Activated B cell treated with CpG ODN at 0.5 μM for 24 hours (primary cell): ENCODE measurements at places on chromosomes 3 and 15.
A peak's percentile ranks its signal among the peaks of the same experiment; 100 is the strongest.

DNA sequence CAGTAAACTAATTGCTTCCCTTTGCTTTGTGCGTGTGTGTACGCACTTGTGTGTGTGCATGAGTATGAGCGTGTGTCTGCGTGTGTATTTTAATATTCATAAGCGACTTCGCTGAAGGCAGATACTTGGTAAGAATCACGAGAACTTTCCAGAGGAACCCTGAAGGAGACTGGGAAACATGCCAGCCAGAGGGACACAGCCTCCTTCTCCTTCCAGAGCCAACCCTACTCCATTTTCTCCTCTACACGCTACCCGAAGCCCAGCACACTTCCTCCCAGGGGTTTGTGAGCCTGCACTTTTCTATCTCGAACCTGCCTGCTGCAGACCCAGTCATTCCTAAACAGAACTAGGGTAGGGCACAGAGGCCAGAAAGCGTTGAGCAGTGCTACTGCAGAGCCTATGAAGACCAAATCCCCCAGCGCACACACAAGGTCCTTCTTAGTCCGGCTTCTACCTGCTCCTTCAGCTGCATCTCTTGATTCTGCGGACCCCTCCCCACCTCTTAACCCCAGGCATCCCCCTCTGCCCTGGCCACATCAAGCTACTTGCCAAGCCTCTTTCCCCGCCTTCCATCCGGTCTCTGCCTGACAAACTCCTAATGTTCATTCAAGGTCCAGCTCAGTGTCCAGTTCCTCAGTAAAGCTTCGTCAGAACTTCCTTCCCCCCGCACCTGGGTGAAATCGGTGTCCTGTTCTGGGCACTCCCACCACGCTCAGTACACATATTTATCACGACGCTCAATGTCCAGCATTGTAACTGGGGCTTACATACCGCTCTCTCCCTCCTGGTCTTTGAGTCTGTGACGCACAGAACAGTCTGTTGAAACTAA is 191.8 kb downstream of the FAM43A start:
- DNase-seq = no peak

- no peak for DNase-seq
These were observed 24.6 kb downstream of the CA12 start for GRCh38 chr15:63357061-63357460.

DNA sequence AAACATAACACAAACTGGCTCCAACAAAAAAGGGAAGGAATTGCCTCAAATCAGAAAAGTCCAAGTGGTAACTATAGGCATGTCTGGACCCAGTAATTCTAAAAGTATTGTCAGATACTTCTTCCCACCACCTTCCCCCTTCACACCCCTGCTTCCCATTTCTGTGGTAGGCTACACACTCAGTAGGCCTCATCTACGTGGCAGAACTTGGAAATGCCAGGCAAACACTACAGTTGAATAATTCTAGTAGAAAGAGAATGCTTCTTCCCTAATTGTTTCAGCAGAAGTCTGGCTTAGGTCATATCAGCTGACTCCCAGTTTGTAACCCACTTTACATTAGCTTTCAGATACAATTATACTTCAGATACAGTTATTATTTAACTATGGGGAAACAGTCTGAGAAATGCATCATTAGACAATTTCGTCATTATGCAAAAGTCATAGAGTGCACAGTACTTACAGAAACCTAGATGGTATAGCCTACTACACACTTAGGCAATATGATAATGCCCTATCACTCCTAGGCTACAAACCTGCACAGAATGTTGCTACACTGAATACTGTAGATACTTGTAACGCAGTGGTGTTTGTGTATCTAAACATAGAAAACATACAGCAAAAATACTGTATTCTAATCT is 6.4 kb downstream of the SETMAR start:
- DNase-seq = no peak

GRCh38 chr3:184241447-184242296 is 7.1 kb downstream of the ALG3 start:
- DNase-seq = no peak

- no peak for DNase-seq
These were observed 139.4 kb downstream of the BBX start for GRCh38 chr3:107662124-107662507.

DNA sequence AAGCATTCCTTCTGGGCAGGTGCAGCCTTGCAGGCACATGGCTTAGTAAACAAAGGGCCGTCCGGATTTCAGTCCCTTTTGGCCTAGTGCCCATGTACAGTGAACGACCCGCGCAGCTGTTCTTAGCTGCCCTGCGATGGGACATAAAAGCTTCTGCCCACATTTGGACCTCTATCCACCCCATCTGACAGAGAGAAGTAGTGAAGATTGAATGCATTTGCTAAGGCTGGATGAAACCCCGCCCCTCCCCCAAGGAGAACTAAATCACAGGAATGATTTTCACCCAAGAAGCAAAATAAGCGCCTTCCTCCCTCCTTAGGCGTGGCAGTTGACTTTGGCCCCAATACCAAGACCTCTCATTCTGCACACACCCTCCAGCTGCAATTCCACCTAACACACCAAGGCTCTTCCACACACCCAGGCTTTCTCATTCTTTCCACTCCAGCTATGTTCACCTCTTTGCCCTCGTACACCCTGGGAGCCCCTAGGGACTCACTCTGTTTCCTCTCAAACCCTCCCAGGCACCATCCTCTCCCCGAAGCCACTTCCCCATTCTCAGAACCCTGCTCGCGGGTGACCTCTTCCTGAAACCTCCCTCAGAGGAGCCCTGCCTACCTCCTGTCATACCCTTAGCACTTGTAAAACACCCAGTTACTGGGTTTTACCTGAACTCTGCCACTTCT is 14.1 kb upstream of the HRH1 start:
- peak; percentile 56 for DNase-seq

DNA sequence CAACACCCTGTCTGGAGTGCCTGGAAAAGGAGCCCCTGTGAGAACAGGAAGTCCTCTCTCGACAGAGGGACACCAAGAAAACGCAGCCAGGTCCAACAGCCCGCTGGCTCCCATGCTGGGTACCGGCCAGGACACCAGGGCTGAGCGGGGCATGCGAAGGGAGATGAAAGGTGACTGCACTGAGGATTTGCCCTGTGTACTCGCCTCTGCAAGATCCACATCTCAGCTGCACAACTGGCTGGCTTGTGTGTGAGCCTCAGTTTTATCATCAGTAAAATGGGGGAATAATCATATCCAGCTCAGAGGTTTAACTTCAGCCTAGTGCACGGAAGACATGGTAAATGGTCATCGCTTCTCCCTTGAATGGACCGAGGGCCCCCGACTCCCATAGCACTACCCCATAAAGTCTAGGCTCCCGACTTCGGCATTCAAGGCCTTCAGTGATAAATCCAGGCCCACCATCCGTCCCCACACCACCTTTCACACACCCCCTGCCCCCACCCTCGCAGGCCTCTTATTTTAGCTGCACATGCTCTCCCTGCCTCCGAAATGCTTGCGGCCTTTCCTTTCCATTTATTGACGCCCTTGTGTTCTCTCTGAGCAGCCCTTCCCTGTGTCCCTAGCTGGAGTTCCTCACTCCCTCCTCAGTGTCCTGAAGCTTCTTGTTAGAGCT is 15.8 kb downstream of the ISG20 start:
- peak; percentile 12 for DNase-seq

DNA sequence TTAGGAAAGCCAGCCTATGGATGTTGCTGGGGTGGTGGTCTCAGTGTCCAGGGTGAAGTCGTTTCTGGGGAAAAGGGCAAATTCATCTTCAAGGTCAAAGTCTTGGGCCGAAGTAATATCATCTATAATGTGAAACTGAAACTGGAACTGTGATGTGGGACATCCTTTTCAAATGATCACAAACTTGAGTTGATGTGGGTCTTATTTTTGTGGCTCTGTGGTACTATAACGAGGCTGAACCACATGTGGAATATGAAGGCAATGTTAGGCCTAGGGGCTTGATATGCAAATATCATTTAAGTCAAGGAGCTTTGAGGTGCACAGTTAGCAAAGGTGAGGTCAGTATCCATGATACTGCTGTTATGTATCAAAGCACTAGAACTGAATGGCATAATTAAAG is 1.5 kb upstream of the CD200R1L start:
- no peak for DNase-seq

DNA sequence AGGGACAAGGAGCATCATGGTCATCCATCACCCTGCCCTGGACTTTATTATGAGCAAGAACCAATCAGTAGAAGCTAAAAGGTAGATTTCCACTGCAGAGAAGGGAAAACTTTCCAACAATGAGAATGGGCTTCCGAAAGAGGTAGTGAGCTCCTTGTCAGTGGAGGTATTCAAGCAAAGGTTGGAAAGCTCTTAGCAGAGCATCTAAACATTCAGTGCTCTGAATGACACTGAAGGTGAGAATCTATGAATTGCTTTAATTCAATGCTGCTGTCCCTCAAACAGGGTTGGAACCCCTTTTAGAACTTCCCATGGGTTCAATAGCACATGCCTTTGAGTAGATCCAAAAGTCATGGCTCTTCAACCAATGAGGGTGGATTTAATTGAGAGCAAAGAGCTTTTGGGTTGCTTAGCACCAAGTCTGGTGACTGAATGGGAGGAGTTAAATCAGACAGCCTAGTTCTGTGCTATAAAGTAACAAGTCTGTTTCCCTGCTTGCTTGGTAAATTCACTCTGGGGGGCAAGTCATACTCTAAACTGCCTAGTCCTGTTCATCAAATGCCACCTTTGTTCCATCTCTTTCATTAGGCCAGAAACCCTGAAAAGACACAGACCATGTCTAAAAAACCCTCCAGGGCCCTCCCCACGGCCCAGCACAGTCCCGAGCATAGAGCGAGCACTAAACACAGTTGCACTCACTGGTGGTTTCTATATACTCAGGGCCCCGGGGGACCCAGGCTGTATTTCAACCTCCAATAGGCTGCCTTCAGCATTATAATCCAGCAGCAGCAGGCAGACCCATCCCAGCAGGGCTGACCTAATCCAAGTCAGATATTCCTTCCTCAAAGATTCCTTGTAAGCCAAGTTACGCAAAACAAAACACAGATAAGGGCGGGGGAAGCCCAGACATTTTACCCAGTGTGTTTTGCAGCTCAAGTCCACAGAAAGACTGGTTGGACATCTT is 161.2 kb downstream of the MEGF11 start:
- DNase-seq = no peak

- DNase-seq = no peak
These were observed 181.4 kb downstream of the TBL1XR1 start for GRCh38 chr3:177015881-177016280.

DNA sequence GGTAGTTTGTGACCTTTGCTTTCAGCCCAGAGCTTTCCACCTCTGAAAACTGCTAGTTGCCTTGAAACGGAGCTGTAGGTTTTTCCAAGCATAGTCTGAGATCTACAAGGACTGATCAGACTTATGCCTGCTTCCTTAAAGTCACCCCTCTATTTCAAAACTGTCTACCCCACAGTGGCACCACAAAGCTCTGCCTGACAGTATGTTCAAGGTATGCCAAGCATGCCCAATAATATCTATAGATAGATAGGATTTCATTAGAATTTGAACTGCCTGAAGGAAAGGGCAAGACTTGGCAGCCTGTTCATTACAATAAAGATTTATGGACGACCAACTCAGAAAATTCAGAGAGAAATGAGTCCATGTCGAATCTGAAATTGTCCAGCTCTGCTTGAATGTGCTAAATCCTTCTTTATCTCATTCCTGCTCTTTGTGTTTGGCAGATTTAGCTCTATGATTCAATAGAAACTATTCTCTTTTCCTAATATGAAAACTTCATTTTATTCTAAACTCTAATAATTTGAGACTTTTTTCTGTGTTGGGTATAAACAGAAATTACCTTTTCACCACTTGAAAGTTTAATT is 227.6 kb upstream of the TBC1D5 start:
- DNase-seq = no peak

DNA sequence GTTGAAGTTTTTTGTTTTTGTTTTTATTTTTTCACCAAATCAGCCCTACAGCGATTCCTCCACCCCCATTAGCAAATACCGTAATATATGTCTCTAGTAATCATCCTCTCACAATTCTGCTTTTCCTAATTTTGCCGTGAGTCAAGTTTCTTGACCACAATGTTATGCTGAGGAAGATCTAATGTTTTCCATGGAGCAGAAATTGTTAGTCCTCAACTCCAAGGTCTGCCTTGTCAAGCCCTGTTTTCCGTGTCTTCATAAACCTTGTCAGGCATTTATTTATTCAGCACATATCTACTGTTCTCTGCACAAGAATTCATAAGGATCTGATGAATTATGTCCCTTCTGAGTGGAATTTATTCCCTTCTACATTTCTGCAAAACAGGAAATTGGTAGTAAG is 372.8 kb downstream of the RBMS3 start:
- no peak for DNase-seq
